ENCODE measurements at places on chromosomes 2 and 18.

GRCh38 chr2:24239553-24239952, 64.7 kb downstream of the FAM228A start:
- peak; percentile 70 for DNase-seq

DNA sequence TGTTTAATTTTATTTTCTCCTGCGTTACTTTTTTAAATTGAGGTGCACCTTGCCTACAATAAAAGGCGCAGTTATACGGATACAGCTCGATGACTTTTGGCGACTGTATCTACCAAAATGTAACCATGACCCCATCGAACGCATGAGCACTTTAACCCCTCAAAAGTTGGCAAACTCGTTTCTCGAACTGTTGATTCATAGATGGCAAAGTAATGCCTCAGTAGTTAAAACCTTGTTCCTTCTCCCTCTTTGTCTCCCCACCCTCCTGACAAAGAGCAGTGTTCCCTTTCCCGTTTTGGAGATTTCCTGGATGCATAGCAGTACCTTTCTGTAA, 577 bp downstream of the MOGAT1 start:
- DNase-seq, result no peak

DNA sequence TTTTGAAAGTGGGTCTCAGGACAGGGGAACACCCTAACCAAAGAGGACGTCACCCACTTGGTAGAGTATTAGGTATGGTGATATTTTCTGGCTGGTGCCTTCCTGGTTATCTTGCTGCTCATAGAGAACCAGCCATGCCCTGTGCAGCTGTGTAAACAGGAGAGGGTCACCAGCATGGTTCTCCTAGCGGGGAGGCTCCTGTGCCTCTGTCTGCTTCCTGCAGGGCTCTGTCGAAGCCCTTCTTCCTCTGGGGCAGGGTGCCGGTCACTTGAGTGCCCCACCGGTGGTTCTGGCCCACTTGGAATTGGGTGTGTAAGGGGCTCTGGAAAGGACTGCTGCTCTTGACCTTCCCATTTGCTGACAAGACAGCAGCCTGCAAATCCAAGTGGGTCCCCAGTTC, 131.6 kb upstream of the MSH6 start:
- DNase-seq, result no peak

DNA sequence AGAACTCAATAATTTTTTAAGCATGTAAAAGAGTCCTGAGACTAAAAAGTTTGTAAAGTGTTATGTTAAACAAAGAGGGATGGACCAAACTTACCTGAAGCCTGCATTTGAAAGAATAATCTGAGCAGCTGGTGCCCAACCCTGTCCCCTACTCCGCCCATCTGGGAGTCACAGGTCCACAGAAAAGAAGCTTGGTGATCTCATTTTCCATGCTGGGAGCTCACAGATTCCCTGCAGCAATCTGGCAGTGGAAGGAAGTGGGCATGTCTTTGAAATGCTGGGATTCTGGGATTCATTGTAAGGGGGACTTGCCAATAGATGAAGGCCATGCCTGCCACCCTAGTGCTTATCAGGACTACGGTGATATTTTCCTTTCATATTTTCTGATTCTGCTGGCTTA, 17.9 kb downstream of the CDH2 start:
- DNase-seq, result no peak

GRCh38 chr18:24799720-24800119, 339.3 kb downstream of the HRH4 start:
- DNase-seq, result no peak

DNA sequence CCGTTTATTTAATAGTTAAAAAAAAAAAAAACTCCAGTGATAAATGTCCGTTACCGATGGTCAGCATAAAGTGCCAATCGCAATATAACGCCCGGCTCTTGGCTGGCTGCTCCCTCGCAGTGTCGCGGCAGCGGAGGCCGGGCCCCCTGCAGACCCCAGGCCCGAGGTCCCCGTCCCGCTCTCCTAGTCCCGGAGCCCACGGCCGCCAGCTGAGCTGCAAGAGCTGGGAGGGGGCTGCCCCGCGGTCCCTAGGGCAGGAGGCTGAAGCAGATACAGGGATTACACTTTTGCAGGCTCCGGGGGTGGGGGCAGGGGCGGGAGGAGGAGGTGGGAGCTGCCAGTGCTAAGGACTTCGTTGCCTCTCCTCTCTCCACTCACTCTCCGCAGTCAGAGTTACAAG, 6.9 kb downstream of the OSR1 start:
- no peak for DNase-seq

DNA sequence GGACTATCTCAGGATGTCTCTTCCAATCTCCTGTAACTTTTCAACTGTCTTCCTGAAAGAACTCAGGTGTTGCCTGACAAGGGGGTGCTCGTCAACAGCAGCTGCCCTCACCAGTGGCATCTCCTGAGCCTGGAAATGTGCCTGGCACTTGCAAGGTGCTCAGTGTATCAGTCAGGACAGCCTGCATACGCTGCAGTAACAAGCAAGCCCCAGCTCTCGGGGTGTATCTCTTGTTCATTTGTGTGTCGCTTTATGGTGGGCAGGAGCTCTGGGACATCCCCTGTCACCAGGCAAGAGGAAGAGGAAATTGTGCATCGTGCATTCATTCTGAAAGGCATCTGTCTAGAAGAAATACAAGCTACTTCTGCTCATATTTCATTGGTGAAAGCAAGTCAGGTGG, 263.1 kb downstream of the DCDC2C start:
- no peak for DNase-seq

GRCh38 chr2:218853766-218854165, 5.8 kb upstream of the WNT6 start:
- peak; percentile 20 for DNase-seq

DNA sequence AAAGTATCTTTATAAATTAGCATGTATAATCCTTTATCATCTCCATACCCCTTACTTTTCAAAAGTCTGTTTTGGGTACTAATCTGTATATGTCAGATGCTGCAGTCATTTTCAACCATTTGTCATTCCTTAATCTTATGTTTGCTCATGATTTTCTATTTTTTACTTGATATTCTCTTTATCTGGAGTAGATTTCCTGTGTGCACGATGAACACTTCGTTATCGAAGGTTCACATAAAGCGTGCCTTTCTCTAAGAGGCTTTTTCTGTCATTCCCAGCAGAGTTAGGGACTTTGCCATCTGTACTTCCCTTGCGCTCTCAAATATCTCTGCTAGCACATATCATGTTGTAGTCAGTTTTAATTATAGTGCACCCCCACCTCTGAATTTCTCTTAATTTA, 123.2 kb downstream of the BIRC6 start:
- no peak for DNase-seq

DNA sequence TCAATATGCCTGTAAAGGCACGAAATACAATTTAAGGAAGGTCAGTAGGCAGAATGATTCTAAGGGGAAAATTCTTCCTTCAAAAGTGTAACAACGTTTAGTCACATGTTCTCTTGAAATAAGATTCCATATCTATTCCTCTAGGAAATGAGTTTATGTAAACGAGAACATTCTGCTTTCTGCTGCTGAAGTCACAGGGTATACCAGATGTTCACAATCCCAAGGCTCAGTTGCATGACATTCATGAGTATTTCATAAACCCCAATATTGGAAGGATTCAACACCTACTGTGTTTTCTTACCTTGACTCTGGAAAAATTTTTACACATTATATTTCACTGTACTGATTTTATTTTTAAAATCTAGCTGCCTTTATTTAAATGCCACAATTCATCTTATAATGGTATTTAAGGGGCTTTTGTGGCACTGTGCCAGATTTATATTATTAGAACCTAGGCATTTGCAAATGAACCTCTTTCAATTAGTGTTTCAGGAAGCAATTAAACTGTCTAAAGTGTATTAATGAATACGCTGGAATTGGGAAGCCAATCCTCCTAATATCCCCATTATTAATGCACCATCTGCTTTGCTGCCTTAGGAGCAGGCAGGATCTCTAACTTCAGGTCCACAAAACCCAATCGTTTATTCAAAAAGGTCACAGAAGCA, 542.6 kb upstream of the KLHL29 start:
- DNase-seq, result no peak

GRCh38 chr2:6082625-6083018, 390.4 kb downstream of the SOX11 start:
- no peak for DNase-seq

DNA sequence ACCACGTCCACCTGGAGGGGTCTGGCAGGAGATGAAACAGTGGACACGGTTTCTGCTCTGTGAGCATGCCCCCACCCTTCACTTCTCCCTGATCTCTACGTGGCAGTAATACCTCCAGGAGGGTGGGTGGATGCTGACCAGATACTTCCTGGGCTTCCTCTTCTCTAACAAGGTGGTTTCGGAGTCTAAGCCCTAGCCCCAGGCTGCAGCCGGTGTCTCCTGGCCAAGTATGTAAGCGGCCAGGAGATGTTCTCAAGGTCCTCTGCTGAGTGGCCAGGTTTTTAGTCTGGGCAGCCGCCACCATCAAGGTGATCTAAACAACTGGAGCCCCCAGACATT, 101.8 kb upstream of the ASB18 start:
- DNase-seq, result no peak

DNA sequence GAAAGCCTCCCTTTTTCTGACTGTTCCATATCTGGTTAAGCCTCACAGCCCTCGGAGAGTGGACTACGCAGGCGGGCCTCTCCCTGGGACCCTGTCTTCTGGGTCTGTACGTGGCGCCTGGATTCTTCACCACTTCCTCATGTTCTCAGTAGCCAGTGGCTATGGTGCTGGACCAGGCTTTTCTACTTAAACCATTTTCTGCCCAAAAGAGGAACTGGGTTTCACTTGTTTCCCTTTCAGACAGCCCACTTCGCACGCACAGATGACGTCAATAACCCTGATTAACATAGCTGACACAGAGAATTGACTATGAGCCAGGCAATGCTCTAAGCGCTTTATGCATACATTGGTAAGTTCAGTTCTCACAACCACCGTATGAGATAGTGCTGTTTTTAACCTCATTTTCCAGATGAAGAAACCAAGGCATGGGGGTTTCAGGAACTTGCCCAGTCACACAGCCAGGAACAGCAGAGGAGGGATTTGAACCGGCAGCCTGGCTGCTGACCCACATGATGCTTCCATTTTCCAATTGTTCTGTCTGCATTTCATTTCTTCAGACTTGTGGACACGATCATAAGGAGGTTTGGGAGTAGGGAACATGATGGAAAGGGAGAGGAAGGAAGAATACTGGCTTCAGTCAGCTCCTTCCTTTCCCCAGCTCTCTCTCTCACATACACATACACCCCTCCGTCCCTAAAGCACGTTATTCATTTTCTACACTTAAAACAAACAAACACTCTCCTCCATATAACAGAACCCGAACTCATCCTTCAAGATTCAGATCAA, 41.7 kb downstream of the MYOM1 start:
- DNase-seq, result peak; percentile 100

GRCh38 chr2:13135369-13135768, 418.6 kb downstream of the TRIB2 start:
- DNase-seq, result no peak

DNA sequence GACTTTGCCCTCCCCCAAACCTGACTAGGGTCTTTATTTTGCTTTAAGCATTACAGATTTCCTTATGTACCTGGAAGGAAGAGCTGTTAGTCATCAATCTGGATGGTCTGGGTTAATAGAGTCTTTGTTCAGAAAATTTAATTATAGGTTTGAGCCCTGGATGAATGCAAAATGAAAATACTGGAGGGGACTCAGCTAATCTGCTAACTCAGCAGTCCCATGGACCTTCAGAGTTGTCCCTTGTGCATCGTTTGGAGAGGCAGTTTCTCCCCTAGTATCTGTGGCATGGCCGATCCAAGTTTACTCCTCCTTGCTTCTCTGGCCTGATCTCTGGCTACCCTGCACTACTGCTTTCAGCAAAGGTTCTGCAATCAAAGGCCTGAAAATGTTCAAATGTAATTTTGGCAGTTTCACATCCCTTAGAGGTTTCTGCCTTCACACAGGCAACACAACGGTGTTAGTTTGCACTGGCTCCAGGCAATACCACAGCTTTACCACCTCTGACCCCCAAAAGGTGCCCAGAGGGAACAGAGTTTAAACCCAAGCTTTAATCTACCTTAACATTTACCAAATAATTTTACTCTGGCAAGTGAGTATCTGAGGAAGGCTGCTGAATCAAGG, 134.3 kb downstream of the THADA start:
- peak; percentile 66 for DNase-seq

DNA sequence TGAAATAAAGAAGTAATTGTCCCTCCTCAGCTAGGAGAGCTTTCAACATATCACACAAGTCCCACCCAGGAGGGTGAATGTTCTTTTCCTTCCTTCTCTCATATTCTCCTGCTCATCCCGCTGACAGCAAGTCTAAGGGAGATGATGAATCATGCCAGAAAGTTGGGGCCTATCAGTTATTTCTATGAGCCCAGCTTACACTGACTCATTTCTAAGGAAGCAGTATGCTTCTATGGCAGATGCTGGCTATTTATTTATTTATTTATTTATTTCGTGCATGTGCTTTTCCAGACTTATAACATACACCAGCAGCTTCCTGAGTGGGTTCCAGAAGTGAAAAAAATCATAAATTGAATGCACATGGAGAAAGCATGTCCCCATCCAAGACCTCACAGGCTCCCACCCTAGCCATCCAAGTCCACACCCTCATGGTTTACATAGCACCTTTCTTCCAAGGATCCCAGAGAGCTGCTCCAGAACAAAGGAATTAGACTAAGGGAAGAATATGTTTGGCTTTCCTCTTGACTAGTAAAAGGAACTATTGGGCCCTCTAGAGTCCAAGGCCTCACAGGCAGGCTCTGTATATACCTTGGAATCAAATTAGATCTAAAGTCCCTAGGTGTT, 1074.2 kb upstream of the ZEB2 start:
- peak; percentile 39 for DNase-seq

GRCh38 chr18:60064271-60064670, 164.5 kb downstream of the PMAIP1 start:
- DNase-seq, result no peak

GRCh38 chr18:62741584-62741983, 26.2 kb downstream of the PHLPP1 start:
- no peak for DNase-seq

GRCh38 chr2:75140288-75140687, 59.0 kb downstream of the TACR1 start:
- DNase-seq, result no peak

DNA sequence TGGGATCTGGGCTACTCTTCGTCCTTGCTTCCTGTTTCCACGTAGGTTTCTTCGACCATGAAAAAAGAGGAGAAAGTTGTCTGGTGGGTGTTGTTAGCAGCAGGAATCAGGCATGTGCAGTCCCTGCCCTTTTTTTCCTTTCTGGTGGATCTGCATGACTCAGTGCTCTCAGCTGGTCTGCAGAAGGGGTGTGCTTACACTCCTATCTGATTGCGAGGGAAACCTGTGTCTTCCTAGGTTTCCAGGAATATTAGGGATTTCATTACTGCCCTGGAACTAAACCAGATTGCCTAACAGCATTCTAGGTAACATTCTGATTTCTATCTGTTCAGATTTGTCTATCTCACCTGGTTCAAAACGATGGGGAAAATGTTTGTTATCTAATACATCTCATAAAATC, 174.3 kb downstream of the CCDC102B start:
- no peak for DNase-seq
